NB4 (cell line): ENCODE measurements at places on chromosomes 16 and 17.

DNA sequence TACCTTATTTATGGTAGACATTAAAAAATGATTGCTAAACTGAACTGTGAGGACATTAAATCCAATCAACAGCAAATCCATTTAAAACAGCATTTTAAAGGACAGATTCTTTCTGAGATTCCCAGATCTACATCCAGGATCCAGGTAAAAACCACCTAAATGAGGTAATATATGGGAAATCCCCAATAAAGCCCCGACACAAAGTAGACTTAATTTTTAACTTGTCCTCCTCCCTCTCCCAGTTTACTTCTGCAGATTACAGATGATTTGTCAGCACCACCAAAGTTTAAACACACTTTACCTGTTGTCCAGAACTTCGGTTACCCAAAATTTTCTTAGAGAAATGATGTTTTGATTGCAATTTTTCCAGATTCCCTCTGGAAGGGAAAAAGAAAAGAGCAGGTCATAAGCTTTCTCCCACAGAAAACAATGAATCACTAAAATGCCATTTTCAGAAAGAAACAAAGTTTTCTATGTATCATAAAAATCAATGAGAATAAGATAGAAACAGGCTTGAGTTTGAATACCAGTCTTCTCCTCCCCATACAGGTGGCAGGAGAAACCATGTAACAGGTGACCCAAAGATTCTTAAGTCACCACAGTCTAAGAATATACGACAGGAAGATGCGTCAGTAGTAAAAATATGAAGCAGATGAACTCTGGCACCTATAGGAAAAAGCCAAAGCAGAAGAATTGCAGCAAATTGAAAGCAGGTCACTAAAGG is 22.8 kb downstream of the GJC1 start:
- no peak for DNase-seq

GRCh38 chr16:85506635-85506911 is 106.5 kb upstream of the GSE1 start:
- no peak for DNase-seq

DNA sequence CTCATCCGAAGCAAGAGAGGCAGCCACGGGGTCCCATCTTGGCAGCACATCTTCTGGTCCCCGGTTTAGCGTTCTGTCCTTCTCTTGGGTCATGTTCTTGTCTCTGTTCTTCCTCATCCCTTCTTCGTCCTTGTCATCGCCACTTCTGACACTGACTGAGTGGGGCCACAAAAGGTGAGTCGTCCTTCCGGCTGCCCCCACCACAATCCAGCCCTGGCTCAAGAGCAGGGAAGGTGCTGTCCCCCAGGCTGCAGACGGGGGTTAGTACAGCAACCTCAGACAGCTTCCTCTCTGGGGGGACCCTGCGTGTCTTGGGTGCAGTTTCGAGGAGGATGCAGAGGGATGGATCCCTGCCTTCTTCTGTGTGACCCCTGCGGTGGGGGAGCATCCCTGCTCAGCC is 21.8 kb downstream of the NAA60 start:
- no peak for DNase-seq

- peak; percentile 88 for DNase-seq
These were observed 806 bp upstream of the CYB561 start for GRCh38 chr17:63446753-63447470.

GRCh38 chr16:3266873-3267537 is 10.6 kb upstream of the MEFV start:
- DNase-seq, result peak; percentile 77

GRCh38 chr17:31573861-31574260 is 182.4 kb downstream of the RAB11FIP4 start:
- no peak for DNase-seq

- no peak for DNase-seq
These were observed 57.0 kb upstream of the CLEC19A start for GRCh38 chr16:19228575-19228974.

- DNase-seq, result peak; percentile 61
These were observed 2.3 kb downstream of the TOP2A start for GRCh38 chr17:40415390-40415789.

DNA sequence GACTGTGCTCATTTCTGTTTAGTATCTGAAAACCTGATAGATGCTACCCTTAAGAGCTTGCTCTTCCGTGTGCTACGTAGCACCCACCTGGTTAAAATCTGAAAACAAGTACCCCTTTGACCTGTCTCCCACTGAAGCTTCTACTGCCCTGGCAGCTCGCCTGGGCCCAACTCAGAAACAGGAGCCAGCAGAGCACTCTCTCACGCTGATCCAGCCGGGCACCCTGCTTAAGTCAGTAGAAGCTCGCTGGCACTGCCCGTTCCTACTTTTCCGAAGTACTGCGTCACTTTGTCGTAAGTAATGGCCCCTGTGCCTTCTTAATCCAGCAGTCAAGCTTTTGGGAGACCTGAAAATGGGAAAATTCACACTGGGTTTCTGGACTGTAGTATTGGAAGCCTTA is 18.9 kb downstream of the NTAN1 start:
- no peak for DNase-seq

GRCh38 chr17:45895304-45895968 is 1.1 kb downstream of the MAPT start:
- DNase-seq, result no peak

DNA sequence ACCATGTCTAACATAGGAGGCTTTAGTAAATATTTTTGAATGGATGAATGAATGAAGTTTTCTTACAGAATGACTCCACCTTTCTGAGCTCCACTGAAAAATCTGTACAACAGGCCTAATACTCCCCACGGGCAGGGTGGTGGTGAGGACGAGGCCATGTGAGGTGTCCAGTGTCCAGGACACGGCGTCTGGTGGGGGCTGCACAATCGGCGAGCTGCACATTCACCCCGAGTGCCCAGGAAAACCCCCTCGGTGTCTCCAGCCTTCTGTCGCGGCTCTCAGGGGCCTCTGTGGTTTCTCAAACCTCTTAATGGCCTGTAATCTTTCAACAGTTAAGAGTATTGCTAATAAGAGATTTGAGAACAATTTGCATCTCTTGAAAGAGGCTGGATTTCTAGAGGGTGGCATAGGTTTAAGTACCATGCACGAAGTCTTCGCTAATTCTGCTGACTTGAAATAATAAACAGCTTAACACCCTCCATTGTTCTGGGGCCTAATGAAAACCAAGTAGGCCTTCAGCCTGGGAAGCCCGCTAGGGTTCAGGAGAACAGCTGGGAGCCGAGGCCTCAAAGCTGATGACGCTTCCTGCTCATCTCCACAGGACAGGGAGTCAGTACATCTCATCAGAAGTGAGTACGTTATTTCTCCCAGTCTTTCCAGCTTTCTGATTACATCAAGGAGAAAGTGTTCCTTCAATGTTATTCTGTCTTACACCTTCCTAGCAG is 304.6 kb upstream of the FOXF1 start:
- no peak for DNase-seq

DNA sequence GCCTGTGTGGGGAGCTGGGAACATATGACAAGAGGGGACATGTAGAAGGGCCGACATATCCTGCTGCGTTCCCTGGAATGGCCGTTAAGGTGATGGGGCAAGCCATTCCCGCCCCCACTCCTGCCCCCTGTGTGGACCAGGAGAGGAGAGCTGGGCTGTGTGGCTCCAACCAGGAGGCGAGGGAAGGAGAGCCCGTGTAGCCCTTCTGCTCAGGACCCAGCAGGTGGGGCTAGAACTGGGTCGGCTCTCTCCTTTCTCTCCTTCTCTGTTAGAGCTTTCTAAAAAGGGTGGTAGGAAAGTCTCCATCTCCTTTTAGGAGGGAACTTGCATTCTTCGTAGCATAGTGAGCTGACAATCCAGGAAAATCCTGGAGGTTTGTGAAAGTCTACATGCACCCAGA is 12.8 kb downstream of the SPHK1 start:
- DNase-seq, result no peak

DNA sequence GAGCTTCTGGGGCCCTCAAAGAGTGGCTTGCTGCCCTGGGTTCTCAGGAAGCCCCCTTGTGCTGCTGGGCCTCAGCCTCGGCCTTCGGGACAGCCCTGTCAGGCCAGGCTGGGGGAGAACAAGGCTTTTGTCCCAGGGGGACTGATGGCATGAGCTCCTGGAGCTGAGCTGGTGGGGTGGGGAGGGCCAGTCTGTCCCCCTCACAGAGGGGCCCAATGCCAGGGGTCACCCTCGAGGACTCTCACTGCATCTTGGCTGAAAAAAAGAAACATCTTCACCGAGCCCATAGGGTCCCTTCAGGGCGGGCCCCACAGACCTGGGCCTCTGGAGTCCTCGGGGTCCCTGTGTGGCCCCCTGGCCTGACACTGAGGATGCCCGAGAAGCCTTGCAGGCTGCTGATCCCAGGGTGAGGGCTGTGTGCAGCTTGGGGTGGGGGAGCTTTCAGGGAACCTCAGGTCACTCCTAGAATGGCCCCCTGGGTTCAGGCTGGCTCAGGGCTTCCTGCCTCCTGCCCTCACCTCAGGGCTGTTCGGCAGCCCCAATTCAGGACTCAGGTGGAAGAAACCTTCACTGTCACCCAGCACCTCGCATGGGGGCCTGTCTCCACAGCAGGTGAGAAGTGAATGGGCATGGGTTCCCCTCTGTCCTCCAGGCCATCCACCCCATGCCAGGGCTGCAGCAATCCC is 90.5 kb downstream of the TNFRSF13B start:
- no peak for DNase-seq

GRCh38 chr16:88570691-88571092 is 489 bp downstream of the ZC3H18 start:
- DNase-seq, result peak; percentile 55

GRCh38 chr17:8939496-8940334 is 25.8 kb downstream of the PIK3R5 start:
- no peak for DNase-seq

GRCh38 chr17:10127819-10128425 is 70.5 kb downstream of the GAS7 start:
- DNase-seq, result peak; percentile 83

DNA sequence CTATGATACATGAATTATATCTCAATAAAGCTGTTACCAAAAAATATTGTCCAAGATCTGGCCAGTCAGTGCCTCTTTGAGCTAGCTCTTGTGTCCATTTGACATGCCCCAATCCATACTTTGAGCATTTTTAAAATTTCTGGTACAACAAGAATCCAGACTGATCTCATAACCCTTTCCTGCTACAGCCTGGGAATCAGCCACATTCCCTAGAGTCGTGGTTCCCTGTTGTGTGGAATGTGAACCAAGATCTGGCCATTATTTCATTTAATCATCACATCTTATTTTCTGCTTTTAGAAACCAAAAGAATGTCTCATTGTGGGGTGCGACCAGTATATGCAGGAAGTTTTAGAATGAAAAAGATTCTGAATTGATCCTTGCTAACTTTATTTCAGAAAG is 34.3 kb upstream of the RPRML start:
- DNase-seq, result no peak

DNA sequence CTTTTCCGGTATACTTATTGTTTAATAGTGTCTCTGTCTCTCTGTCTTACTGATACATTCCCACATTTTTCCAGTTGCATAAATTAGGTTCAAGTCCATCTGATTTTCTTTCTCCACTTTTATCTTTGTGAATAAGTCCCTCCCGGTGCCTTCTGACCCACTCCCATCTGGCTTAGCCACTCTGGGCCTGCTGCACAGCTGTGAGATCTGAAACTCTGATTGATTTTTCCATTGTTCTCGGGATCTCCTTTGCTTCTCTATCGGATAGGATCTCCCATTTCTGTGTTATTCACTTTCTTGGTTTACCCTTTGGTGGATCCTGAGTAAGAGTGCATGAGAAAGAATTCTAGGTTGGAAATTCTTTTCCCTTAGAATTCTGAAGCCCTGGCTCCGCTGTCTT is 8.6 kb downstream of the UTP4 start:
- no peak for DNase-seq

DNA sequence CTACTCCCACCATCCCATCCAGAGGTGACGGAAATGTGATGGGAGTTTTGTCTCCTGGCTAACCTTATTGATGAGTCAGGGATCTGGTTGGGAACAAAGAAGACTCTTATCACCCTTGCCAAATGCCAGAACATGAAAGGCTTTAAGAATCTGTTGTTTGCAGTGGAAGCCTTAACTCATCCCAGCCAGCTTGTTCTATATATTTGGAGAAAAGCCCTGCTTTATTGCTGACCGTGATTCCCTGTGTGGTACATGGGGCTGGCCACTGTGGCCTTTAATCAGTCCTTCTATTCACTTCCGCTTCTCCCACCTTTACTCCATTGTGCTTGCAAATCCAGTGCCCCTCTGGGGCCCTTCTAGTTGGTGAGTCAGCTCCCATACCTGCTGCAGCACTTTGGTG is 156.6 kb downstream of the PHKB start:
- DNase-seq, result no peak

DNA sequence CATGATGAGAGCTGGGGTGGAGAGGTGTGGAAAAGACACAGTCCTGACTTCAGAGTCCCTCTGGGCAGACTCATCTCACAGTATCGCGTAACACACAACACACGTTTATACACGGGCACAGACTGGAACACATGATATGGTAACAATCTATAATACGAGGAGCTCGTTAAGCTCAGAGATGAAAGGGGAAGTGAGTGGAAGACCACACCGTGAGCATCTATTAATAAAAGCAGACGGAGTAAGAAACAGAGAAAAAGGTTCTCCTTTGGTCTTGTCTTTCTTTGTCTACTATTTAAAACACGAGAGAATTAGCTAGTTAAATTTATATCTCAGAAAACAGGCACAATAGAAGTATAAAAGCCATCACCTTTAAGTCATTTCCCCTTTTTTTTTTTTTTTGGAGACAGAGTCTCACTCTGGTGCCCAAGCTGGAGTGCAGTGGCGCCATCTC is 13.5 kb downstream of the ANKRD11 start:
- peak; percentile 59 for DNase-seq

GRCh38 chr17:62884781-62885180 is 76.7 kb upstream of the MARCHF10 start:
- no peak for DNase-seq

DNA sequence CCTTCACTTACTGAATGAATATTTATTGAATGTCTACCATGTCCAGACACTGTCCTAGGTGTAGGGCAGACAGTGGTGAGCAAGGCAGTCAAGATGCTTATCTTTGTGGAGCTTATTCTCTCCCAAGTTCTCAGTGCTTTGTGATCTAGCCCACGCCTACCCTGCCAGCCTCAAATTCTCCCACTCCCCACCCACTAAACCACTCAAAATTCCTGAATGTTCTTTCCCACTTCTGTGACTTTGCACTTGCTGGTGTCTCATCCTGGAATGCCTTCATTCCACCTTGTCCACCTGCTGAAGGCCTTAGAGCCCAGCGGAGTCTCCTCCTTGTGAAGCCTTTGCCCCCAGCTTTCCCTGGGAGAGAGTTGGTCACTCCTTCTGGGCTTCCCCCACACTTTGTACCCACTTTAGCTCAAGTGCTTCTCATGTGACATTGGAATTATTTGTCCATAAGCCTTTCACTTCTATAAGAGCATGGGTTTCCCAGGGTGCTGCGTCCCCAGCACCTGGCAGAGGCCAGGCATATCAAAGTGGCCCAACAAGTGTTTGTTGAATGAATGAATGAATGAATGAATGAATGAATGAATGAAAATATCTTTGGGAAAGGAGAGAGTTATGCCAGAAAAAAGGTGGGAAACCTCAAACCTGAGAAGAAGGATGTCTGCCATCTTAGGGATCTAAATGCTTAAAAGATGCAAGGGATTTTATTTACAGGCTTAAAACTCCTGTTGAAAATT is 23.0 kb downstream of the CCDC182 start:
- DNase-seq, result no peak

- no peak for DNase-seq
These were observed 3.5 kb upstream of the ITGAE start for GRCh38 chr17:3804503-3804931.
